Stimulated activated CD4-positive, alpha-beta T cell treated with anti-CD3 and anti-CD28 coated beads, Interleukin-12 subunit alpha, Interleukin-12 subunit beta, amount 100 ng/mL, for 48 hours (primary cell): ENCODE measurements at places on chromosomes 1 and 21.

DNA sequence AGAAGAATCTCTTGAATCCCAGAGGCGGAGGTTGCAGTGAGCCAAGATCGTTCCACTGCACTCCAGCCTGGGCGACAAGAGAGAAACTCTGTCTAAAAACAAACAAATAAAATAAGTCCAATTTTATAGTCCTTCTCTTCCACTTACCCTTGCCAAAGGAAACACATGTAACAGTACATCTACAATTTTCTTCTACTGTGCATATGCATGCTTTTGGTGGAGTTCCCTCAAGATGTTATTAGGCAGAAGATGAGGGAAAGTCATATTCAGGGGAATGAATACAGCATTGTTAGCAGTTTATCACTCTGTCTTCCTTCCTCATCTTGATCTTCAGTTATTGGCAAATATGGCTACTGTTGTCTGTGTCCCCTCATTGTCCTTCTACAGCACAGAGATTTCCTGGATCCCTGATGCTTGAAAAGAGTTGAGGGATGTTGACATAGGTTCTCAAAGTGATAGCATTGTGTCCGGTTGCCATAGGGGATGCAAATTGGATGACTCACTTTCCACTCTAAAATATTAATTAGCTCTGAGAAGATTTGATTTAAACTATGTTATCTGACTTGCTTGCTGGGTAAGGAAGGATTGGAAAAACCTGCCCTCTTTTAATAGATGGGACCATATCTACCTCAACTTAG, 1173.6 kb downstream of the KCNT2 start:
- no peak for DNase-seq

- no peak for DNase-seq
Observed at GRCh38 chr1:201260648-201261311, 22.5 kb upstream of the PKP1 start.

GRCh38 chr21:34166468-34166867, 93.1 kb downstream of the MRPS6 start:
- DNase-seq, result no peak

GRCh38 chr1:238710697-238711096, 675.7 kb upstream of the CHRM3 start:
- DNase-seq, result no peak

GRCh38 chr1:38004284-38005108, 818 bp downstream of the FHL3 start:
- DNase-seq, result no peak

GRCh38 chr1:179966551-179966950, 11.9 kb downstream of the CEP350 start:
- DNase-seq, result no peak

DNA sequence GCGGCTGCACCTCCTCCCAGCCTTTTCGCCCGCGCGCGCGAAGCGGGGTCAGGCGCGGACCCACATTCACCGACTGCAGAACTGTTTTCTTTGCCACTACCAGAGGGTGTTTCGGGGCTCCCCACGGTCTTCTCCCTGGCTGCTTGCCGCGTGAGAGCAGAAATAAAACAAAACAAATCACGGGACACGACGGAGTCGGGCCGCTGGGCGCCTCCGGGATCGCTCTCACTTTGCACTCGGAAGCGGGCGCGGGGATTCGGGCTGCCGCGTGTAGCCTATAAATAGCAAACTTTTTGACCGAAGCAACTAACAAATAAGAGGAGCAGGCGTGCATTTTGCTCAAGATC, 412.3 kb upstream of the ESRRG start:
- no peak for DNase-seq
